ENCODE measurements at places on chromosomes 6 and 20.

DNA sequence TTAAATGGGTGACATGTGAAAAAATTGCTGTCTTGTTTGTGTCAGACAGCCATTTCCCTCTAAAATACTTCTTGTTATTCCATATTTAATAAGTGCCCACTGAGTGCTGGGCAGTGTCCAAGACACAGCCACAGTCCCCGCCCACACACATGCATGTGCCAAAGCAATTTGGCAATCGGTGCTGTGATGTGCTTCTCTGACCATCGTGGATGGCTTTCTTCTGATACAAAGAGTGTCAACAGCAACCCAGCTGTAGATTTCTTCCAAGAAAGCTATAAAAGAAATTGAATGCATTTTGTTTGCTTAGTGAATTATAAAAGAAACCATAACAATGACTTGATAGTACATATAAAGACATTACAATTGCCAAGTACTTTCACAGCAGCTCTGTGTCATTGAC is 140.5 kb upstream of the ATXN1 start:
- DNase-seq = no peak

DNA sequence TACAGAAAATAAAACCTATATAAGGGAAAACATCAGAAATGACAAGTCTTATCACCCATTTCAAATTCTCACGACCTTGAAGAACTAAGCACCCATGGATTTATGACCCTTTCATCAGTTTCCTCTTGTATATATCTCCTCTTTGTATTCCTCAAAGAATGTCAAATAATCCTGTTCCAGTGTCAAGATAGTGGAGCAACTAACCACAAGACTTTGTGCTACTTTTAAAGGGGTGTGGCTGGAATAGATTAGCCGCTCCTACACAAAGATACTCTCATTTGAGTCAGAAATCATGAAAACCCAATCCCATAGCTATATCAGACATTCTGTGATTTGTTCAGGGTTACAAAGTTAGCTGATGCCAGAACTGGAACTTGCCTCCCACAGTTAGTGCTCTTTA is 6.6 kb downstream of the REPS1 start:
- DNase-seq = no peak

DNA sequence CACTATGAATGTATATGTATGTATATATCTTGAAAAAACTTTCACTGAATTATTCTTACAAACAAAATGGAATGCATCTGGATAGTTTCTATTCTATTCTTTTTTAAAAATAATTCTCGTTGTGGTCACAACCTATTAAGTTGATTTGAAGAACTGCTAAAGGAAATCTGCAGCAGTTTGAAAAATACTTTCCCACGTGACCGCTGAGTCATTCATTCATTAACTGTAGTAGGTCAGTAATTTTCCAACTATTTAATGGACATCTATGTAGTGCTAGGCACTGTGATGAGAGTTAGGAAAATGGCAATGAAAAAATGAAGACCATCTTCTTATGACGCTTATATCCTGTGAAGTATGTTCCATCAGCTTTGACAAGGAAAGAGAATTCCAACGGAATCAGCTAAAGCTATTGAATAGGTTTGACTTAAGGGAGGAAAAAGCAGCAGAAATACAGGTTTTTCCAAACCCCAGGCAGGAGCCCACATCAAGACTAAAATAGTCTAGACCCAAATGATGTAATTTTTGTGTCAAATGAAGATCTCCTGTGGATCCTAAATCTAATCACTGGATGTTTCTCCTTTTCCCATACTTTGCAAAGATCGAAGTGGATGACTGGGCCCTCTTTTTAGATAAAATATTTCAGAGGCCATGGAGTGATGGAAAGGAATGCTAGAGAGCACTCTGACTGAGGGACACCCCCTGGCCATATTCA is 4.1 kb upstream of the EFHC1 start:
- no peak for DNase-seq

DNA sequence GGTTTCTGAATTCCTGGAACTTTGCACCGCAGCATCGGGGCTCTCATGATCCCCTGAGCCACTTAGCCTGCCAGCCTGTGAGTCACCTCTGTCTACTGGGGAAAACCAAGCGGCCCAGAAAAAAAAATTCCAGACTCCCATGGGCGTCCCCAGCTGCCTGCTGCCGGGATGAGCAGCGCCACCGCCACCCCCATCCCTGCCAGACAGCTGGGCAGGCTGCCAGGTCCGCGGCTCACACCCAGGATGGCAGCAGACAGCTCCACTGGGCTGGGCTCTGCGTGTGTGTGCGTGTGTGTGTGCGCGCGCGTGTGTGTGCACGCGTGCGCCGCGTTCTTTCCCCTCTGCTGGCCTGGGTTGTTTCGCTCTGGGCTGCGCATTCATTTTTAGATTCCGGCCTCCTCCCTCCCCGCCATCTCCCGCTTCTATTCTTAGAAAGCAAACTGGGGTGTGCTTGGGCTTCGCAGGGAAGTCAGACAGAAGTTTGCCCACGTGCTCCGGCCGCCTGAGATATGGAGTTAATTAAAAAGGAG is 38.9 kb upstream of the PMEPA1 start:
- no peak for DNase-seq

GRCh38 chr6:49978332-49979226 is 9.2 kb upstream of the DEFB113 start:
- DNase-seq = no peak

DNA sequence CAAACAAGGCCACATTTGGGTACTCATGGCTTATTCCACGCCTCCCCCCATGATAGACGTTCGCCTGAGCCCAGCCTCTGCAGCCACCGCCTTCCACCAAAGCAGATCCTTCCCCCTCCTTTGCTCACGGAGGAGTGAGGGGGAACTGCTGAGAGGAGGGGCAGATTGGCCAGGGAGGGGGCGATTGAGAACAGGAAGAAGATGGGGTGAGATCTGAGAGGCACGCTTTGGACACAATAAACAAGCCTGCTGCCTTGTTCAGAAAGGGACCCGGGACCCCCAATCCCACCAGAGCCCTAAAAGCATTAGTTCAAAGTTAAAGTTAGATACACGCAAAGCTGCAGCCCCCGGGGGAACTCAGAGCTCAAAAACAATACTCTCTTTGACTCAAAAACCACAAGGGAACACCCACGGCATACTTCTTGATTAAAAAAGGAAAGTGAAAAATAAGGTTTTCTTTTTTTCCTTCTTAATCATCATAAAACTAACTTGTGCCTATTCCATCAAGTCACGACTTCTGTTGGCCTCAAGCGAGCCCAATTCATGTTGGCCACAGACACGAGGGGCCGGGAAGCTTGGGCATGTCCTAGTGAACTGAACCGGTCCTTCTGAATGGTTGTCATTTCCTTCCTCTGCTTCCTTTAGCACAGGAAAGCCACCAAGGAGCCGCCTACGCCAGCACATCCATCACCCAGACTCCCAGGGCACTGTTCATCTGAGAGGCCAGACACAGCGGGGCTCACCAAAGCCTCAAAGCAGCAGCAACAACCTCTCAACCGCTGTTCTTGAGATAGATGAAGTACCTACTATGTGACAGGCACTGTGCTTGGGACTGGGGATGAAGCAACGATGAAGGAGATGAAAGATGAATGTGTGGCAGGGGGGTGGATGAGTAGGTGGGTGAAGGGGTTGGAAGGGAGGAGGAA is 44.7 kb downstream of the NFATC2 start:
- DNase-seq = no peak

GRCh38 chr6:105192707-105193465 is 13.1 kb upstream of the POPDC3 start:
- DNase-seq = no peak

GRCh38 chr6:125363039-125363823 is 61.5 kb upstream of the HDDC2 start:
- DNase-seq = no peak

DNA sequence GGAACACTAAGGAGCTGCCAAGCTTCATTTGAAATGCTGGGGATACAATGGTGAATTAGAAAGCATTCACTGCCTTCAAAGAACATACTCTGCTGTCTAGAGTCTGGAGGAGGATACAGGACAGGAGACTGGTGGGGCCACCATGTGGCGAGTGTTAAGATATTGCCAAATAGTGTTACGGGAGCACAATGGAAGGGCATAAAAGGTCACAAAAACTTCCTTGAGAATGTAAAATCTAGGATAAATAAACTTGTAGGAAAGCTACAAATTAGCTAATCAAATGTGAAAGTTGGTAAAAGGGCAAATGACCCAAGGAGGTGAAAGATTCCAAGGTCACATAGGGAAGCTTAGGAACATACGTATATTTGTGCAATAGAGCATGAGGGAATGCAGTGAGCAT is 271.7 kb downstream of the RFPL4B start:
- no peak for DNase-seq
